Activated naive CD4-positive, alpha-beta T cell treated with Interleukin-2 at 50 U/mL for 16 hours (primary cell): ENCODE measurements at places on chromosomes 4 and X.

DNA sequence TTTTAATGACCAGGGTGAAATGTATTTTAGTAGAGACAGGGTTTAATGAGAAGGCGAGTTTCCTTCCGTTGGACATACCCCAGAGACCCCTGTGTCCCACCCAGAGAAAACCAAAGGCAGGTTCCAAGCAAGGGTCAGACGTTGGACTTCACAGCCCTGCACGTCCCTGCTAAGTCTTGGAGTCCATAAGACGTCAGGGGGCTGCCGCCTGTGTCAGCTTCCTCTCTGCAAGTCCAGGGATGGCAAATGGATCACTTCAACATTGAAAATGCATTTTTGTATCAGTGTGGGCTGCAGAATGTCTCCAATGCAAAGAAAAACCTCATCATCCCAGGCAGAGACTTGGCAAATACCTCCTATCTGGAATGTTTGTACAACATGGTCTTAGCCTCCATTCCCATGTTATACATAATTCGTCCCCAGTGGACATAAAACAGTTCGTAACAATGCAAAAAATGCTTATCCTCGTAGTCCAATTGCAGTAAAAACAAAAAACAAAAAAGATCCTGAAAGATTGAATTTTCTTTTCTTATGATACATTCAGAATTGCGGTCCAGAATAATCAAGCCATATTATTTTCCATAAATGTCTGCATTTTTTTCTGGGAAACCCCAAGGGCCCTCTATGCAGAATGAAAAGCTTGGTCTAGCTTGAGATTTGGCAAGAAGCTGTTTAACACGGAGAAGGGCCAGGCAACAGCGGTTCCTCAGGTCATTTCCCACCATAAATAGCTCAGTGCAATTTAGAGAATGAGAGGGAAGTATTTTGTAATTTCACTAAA, 190.9 kb downstream of the SHOX start:
- DNase-seq: no peak

- no peak for DNase-seq
Measured at GRCh38 chr4:108540536-108540935, 79.8 kb upstream of the RPL34 start.

DNA sequence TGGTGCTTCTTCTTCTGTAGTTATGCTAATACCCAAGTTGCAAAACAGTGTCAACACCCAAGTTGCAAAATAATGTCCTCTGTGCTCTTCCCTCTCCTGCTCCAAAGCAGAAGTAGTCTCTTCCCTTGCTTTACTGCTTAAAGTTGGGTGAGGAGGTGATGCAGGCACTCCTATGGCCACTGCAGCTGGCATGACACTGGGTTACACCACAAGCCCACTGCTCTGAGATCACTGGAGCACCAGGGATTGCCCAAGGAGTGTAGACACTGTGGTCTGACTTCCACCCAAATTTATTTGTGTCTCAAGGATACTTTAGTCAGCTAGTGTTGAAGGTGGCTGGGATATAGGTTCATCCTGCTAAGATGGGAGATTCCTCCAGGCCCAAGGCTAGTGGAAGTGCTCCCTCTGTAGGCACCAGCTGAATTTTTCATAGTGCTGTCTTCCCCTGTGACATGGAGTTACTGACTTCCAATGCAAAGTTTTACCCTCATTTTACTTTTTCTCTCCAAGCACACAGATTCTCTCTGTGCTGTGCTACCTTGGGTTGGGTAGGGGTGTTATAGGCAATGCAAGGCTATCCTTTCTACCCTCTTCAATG, 196.2 kb upstream of the TENT5D start:
- no peak for DNase-seq

- DNase-seq: no peak
Measured at GRCh38 chr4:124861761-124862160, 149.2 kb upstream of the ANKRD50 start.

- no peak for DNase-seq
Measured at GRCh38 chr4:47650584-47651130, 165.6 kb downstream of the ATP10D start.

GRCh38 chr4:102437111-102437510, 64.0 kb upstream of the NFKB1 start:
- no peak for DNase-seq

- no peak for DNase-seq
Measured at GRCh38 chr4:154574311-154574710, 11.5 kb downstream of the FGB start.
